ENCODE measurements at places on chromosomes 7 and 10. TPM values are rescaled to one million over a fixed set of nuclear protein-coding genes. Genes with fewer than 3 reads are reported as not detected.
A peak's percentile ranks its signal among the peaks of the same experiment; 100 is the strongest.

Gene TRIL
- total RNA-seq, result 0.12 TPM

Gene SFTPA1
- 0.12 TPM for total RNA-seq

Gene ZNF365
- not detected for total RNA-seq

DNA sequence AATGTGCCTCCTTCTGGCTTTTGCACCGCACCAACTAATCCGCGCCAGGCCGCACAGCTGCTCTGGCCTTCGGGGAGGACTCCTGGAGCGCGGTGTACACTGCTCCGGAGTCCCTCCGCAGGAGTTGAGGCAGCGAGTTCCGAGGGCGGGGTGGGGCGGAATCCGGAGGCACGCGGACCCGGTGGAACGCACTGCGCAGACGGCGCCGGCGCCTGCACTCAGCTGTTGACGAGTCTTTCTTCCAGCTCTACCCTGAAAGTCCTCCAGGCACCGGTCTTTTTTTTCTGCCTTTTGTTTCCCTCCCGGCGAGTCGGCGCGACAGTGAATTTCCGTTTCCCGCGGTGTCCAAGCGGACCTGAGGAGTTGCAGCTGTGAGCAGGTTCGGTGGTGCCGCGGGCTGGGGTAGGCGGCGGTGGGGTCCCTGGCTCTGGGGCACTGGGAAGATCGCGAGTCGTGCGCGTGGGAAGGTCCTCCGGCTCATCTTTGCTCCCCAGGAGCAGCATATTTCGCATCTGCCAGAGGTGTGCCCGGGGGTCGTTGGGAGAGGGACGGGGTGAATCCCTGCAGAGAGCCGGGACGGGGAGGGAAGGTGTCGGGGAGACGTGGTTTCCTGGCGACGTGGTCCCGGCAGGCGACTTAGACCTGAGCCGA lies 44.1 kb downstream of the SFTPD start:
- DNase-seq, result peak; percentile 77

DNA sequence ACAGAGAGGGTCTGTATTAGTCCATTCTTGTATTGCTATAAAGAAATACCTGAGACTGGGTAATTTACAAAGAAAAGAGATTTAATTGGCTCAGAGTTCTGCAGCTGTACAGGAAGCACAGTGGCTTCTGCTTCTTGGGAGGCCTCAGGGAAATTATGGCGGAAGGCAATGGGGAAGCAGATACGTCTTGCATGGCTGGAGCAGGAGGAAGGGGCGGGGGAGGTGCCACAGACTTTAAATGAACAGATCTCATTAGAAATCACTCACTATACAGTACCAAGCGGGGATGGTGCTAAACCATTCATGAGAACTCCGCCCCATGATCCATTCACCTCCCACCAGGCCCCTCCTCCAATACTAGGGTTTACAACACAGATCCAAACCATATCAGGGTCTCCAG lies 3.7 kb upstream of the CALU start:
- DNase-seq, result no peak

- peak; percentile 72 for DNase-seq
Observed at GRCh38 chr10:5684971-5685763, 529 bp downstream of the TASOR2 start.

- no peak for DNase-seq
Observed at GRCh38 chr7:36565792-36566356, 158.4 kb downstream of the AOAH start.

DNA sequence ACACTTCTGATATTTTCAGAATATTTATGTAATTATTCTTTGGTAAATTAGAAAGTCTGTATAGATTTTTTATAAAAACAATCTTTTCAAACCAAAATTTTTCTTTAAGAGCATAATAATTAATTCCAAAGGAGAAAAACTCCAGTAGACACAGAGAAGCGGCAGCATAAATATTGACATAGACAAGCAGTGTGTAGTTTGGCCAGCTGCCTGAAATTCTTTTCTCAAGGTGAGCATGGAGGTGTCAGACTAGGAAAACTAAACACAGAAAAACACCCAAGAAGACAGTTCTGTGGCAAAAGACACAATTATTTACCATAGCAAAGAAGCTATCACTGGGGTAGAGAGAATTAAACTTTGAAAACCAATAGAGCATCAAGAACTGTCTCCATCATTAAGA lies 82.4 kb downstream of the KLF6 start:
- DNase-seq, result no peak

- no peak for DNase-seq
Observed at GRCh38 chr7:47102331-47102841, 479.5 kb downstream of the TNS3 start.

DNA sequence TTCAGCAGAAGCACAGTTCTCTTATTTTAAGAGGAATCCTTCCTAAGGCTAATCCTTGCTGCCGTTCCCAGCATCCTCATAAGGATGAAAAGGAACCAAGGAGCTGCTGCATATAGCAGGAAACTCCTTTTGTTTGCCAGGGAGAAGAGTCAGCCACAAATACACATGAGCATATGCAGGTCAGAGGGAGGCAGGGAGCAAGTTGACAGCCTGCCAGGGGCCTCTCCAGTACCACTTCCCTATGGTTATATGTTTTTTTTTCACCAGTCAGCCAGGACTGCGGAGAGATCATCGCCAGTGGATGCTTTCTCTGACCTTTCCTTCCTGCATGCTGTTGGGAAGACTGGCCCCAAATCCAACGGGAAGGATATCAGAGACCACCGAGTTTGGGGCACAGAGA lies 39.8 kb downstream of the SLC35B4 start:
- no peak for DNase-seq

DNA sequence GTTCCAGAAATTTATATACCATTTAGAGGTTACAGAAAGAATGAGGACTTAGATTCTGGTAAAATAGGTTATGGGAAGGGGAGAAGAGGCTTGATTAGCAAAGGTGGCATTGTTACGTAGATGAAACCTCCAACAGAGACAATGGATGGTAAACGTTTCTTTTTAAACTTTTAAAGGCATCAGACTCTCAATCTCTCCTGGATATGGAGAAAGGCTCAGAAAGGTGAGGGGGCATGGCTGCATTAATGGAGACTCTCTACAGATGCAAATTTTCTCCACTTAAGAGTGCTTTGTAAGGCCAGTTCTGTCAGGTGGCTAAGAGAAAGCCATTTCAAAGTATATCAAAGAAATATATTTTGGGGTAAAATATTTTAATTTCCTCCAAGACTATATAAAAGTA lies 240.9 kb upstream of the PTER start:
- no peak for DNase-seq
